ENCODE measurements at places on chromosomes 7 and 10. TPM values are rescaled to one million over a fixed set of nuclear protein-coding genes. Genes with fewer than 3 reads are reported as not detected.

Gene NUTM2B
- total RNA-seq = 1.3 TPM

Gene CACNA2D1
- 78.8 TPM for total RNA-seq

Gene MACC1
- total RNA-seq = not detected

Gene IL6
- 5.2 TPM for total RNA-seq

Gene ZNF503
- 31.3 TPM for total RNA-seq

Gene HTR5A
- total RNA-seq = not detected

Gene PKD2L1
- total RNA-seq = not detected

Gene ADGRA1
- total RNA-seq = not detected

Gene OR2A1
- not detected for total RNA-seq

Gene ANKRD7
- 0.44 TPM for total RNA-seq

Measured in cardiac ventricle fibroblast (primary cell).